Fibroblast of skin of right biceps (primary cell): ENCODE measurements at places on chromosomes 2 and 18.

- no peak for DNase-seq
Observed at GRCh38 chr2:122800781-122801180, 1045.3 kb downstream of the TSN start.

DNA sequence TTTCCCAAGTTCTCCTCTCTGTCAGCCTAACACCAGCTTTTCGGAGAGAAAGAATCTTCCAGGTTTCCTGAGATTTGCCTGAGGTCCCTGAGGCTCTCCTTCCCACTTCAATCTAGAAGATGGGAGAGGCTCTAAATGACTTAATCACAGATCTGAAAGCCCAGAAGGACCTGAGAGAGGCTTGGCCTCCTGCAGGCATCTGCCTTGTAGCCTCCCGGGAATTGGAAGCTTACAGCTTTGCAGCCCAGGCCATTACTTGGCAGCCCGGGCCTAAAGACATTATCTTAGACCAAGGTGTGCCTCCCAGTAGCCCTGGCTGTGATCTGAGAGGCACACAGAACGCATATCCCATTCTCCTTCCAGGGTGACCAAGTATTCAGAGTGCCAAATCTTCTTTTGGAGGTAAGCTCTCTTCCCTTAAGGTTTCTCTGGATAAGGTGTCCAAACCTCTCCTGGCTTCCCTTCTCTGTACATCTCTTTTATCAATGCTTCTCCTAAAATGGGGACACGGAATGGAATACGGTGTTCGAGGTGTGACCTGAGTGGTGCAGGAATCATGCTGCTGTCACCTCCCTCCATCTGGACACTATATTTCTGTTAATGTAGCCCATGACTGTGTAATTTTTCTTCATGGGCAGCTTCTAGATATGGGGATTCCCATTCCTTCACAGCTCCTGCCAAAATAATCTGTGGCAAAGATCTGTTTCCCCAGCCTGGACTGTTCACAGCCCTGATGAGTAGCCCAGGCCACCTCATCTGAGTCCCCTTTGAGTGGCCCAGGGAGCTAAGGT, 16.0 kb downstream of the CTIF start:
- no peak for DNase-seq

GRCh38 chr18:71583252-71583651, 960.9 kb downstream of the CBLN2 start:
- no peak for DNase-seq

- no peak for DNase-seq
Observed at GRCh38 chr2:24512404-24512803, 21.4 kb downstream of the NCOA1 start.

DNA sequence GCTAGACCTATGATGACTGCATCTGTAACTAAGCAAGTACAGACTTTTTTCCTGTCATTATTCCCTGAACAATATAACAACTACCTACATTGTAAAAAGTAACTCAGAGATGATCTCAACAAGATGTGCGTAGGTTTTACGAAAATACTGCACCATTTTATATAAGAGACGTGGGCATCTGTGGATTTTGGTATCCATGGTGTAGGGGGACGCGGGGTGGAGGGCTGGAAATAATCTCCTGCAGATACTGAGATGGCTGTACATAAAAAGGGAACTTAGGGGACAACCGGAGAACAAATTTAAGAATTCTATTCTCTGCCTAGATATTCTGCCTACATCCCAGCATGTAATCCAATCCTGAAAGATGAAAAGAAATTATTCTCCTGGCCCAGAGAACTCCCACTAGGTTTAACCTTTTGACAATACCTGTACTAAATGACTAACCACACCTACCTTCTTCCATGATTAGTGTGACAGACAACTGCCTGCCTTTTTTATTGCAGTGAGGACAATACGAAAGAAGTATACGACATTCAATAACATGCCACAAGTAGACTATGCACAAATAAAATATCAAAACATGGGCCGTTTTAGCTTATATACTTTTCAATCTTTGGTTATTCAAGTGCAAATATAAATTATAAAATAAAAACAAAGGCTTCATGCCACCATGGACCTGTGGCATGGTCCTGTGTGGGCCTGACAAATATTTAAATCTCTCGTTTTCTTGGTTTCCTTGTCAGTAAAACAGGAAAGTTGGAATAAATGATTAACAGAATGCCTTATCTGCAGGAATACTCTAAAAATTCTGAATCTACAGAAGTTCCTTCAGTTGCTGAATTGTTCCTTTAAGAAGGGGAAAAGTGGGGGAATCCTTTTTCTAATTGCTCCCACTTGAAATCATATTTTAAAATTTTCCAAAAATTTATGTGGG, 46.3 kb downstream of the RTN4 start:
- no peak for DNase-seq

- DNase-seq: peak; percentile 82
Observed at GRCh38 chr18:10121786-10122515, 208.1 kb downstream of the VAPA start.

DNA sequence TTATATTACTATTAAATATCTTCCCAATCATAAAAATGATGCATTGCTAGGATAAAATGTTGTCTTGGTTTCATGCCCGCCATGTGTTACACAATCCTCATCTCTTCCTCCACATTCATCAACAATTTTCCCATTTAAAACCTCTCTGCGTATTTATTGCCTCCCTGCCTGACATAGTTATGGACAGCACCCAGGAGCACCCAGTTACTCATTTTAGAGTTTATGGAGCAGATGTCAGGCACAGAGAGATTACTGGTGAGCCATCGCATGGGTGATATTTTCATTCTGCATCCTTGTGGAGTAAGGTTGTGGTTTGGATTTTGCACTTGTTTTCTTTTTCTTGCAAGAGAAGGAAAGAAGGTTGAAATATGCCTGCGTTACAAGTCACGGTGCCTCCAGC, 116.7 kb upstream of the NPAS2 start:
- no peak for DNase-seq

DNA sequence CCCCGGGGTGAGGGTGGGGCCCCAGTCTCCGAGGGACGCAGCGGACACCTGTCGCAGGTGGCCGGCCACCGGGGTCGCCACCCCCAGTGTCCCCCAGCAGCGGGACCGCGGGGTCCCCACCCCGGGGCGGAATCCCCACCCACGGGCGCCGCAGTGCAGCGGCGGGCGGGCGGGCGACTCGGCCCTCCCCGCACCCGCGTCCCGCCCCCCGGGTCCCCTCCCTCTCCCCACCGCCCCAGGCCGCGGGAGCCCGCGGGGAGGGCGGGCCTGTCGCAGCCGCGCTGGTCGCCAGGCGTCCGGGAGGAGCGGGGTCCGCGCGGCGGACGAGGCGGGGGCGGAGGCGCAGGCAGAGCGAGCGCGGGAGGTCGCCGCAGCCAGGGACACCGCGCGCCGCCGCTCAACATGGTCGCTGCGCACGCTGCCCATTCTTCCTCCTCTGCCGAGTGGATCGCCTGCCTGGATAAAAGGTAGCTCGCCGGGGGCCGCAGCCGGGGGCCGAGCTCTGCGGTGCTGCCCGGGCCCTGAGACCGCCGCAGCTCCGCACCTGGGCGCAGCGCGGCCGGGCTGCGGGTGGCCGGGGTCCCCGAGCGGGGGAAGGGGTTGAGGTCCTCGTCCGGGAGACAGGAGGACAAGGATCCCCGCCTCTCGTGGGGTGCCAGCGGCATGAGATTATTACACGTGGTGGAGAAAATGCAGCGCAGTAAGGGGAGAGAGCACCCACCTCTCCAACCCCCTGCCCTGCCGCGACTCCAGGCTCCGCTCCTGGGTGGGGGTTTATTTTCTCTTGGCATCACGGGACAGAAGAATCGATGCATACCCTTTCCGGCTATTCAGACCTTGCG, at the start of gene RAPGEF4:
TSS of gene RAPGEF4 (plus strand) at position 264 of the 842 bp plus-strand sequence. CDS start at position 403, 139 bp downstream.
- no peak for DNase-seq

- DNase-seq: no peak
Observed at GRCh38 chr2:197514754-197515153, 1.1 kb upstream of the MOB4 start.

GRCh38 chr2:68458981-68459380, 8.1 kb downstream of the FBXO48 start:
- peak; percentile 66 for DNase-seq
